HTR-8/SVneo (cell line): ENCODE measurements at places on chromosomes 2 and 18.

GRCh38 chr18:8556424-8556823 is 52.8 kb upstream of the RAB12 start:
- no peak for DNase-seq

GRCh38 chr2:190834890-190835208 is 45.8 kb upstream of the GLS start:
- DNase-seq: no peak

DNA sequence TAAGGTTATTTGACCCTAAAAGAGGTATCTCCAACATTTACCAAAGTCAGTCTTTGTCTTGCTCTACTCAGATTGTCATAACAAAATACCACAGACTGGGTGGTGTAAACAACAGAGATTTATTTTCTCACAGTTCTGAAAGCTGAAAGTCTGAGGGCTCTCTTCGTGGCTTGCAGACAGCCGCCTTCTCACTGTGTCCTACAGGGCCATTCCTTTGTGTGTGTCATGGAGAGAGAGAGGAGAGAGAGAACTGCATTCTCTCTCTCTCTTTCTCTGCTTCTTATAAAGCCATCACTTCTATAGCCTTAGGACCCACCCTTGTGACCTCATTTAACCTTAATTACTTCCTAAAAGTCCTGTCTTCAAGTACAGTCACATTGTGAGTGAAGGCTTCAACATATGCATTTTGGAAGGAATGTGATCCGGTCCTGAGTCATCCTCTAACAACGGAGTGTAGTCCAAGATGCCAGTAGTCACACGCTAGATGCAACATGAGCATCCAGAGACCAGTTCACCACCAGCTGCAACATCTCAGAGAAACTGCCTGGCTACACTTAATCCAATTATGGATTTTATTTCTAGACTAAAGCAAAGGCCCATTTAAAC is 130.2 kb downstream of the CD226 start:
- DNase-seq: no peak

GRCh38 chr2:55761024-55761423 is 67.4 kb upstream of the PNPT1 start:
- DNase-seq: no peak

- no peak for DNase-seq
Measured at GRCh38 chr2:8575038-8575833, 106.6 kb upstream of the ID2 start.

GRCh38 chr18:69257861-69258458 is 142.7 kb upstream of the DOK6 start:
- no peak for DNase-seq

DNA sequence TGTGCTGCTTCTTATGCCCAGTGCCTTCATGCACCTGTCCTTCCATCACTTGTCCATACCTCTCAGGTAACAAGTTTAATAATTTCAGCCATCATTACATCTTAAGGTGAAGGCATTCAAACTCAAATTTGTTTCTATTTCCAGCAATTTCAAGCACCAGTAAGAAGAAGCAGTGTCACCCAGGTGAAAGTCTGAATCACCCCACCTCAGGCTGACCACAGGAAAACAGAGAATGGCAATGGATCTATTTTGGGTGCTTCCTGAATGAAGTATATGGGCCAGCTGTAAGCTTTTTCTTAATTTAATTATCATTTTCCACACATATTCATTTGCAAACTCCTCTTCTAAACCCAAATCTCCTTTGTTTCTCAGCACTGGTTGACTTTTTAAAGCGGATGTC is 372.7 kb upstream of the SOX11 start:
- DNase-seq: no peak

GRCh38 chr2:160214461-160215445 is 14.7 kb upstream of the ITGB6 start:
- DNase-seq: peak; percentile 71

GRCh38 chr2:49049161-49049560 is 105.2 kb downstream of the FSHR start:
- DNase-seq: no peak

DNA sequence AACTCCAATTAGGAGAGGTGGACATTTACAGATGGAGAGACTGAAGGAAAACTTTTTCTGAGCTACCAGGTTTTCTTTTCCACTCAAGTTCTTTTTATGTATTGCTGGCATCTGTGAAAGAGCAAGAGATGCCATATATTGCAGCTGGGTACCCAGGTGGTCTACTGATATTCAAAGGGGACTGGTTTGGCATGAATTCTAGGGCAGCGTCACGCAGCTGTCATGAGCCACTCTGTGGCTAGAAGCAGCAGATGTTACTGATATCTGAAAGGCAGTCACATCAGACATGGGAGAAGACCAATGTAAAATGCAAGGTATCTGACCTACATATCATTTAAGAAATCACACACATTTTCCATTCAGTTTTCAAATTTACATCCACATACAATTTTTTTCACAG is 408.8 kb downstream of the GALNT13 start:
- DNase-seq: no peak

DNA sequence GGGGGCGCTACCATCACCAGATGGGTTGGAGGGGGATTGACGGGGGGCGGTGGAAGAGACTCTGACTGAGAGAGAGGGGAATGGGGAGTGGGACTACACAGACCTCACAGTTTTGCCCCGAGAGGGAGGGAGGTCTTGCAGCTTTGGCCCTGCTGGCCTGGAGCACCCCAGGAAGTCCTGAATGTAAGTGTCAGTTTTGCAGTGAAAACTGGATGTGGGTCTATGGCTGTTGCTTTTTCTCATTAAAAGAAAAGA is 2.4 kb downstream of the TCF7L1 start:
- no peak for DNase-seq

GRCh38 chr2:108082978-108083377 is 96.7 kb downstream of the SLC5A7 start:
- DNase-seq: no peak

DNA sequence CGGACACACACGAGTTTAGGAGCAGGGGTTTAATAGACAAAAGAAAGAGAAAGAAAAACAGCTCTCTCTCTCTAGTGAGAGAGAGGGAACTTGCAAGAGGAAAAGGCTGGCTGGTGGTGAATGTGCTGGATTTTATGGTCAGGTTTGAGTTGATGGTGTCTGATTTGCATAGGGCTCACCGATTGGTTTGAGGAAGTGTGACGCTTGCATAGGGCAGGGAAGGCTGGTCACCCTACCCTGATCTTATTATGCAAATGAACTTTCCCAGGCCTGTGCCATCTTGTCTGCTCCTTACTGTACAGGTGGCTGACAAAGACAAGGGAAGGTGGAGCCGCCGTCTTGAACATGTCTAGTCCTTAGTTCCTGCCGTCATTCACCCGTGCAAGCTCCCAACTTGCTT is 408.9 kb downstream of the RIT2 start:
- DNase-seq: no peak

- DNase-seq: no peak
Measured at GRCh38 chr2:139033300-139033699, 253.1 kb upstream of the NXPH2 start.

DNA sequence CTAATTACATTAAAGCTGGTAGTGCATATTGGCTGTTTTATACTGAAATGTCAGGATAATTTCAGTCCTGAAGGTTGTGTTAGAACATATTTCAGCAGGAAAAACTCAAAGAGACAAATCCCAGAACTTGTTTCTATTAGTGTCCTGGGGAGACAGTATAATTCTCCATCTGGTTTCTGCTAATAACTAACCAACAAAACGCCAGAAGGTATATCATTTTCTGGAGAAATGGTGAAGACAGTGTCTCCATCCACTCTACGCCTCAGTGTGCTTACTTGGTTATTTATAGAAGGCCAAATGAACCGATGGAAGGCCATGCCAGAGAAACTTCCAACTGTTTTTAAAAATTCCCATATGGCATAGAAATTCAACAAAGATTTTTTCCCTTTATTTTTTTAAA is 41.6 kb downstream of the GCA start:
- DNase-seq: no peak

GRCh38 chr2:65416945-65417344 is 15.5 kb downstream of the SPRED2 start:
- DNase-seq: no peak

GRCh38 chr18:48296581-48296980 is 112.6 kb downstream of the ZBTB7C start:
- DNase-seq: no peak
